Chondrocyte (in vitro differentiated cells): ENCODE measurements at places on chromosomes 16 and 17.

DNA sequence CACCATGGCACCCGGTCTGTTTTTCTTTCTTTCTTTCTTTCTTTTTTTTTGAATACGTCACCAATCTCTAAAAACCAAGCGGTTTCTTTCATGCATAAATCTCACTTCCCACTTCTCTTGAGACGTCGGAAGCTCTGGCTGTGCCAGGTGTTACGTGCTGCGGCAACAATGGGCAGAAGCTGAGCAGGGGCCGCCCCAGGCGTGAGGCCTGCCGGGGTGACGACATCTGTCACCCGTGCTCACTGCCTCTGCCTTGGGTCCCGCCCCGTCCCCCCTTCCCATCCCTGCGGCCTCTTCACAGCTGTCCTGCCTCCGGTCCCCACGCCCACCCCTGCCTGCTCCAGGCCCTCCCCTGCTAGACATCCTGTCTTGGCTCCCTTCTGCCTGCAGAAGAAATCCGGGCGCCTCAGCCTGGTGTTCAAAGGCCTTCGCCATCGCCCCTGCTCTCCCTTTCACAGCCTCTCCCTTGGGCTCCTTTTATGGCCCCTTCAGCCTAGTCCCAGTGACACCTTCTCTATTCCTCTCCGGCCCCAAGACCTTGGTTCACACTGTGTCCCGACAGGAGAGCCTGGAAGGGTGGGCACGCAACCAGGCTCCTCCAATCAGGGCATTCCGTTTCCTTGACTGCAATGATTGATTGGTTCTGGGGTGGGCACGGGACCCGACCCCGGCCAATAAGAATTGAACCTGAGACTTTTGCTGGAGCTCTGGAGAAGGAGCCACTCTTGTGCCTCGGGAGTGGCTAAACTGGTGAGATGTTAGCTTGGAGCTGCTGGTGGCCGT is 4.8 kb downstream of the P2RX1 start:
- DNase-seq: no peak

DNA sequence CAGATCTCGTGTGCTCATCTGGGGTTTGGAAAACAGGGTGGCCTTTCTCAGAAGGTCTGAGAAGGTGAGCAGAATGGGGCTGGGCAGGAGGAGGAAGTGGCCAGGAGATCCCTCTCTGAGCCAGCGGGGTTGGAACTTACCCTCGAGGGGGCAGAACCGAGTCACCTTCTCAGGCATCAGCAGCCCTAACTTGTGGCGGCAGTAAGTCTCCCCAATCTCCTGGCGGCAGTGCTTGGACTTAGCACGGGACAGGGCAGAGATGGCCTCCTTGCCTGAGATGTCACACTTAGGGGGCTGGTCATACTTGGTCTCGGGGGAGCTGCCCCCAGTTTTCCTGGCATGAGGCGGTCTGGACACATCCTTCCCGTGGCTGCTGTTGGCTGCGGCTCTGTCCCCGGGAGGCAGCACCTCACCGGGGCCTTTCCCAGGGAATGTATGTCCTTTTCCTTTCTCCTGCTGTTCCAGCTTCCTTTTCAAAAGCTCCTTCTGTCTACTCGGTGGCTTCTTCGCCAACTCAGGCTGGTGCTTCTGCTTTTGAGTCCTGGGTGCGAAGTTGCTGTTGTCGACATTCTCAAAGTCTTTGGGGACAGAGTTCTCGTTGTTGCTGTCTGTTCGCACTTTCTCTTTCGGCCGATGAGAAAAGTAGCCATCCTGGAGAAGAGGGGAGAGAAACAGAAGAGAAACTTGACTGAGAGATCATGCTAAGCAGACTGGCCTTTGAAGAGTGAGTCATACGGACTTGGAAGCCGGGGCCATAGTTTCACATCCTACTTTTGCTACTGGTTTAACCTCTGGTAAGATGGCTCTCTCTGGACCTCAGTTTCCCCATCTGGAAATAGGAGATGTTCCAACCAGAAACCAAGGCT is 211.7 kb downstream of the XYLT1 start:
- DNase-seq: no peak

GRCh38 chr17:34051046-34051445 is 204.0 kb upstream of the CCL2 start:
- no peak for DNase-seq

DNA sequence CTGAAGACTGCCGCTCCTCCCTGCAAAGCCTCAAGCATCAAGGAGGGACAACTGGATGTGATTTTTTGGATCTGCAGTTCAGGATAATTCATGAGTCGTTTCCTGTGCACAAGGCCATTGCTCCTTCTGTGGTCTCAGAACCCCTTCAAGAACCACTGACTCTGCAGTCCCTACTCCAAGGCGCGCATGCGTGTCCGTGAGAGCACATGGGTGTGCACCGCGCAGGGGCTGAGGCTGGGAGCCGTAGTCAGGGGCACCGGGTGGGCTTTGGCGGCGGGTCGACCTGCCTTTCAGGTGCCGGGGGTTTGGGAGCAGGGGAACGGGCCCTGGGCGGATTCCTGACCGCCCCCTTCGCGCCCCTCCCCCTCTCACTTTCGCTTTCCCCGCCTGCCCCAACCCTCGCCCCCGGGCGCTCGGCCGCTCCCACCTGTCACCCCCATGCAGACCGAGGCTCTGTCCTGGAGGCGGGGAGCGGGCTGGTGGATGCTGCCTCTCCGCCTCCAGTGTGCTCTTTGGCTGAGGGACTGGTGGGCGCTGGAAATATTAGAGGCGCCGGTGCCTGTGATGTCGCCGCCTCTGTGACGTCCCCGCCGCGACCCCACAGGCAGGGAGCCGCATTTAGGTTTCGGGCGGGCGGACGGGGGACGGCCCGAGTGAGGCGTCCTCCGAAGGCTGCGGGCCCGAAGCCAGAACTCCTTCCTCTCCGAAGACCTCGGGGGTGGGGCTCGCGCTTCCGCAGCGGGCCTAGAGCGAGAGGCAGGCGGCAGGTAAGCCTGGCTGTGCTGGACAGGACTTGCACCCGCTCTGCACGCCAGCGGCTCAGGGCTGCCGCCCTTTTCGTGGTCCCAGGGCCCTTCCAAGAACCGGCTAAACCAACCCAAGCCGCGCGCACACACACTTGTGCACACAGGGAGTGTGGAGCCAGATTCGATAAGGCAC is at the start of gene SPATA32:
SPATA32 (minus strand) TSS at position 518 of the 939 bp plus-strand sequence; CDS start at position 440, 78 bp downstream.
- DNase-seq: peak; percentile 94

DNA sequence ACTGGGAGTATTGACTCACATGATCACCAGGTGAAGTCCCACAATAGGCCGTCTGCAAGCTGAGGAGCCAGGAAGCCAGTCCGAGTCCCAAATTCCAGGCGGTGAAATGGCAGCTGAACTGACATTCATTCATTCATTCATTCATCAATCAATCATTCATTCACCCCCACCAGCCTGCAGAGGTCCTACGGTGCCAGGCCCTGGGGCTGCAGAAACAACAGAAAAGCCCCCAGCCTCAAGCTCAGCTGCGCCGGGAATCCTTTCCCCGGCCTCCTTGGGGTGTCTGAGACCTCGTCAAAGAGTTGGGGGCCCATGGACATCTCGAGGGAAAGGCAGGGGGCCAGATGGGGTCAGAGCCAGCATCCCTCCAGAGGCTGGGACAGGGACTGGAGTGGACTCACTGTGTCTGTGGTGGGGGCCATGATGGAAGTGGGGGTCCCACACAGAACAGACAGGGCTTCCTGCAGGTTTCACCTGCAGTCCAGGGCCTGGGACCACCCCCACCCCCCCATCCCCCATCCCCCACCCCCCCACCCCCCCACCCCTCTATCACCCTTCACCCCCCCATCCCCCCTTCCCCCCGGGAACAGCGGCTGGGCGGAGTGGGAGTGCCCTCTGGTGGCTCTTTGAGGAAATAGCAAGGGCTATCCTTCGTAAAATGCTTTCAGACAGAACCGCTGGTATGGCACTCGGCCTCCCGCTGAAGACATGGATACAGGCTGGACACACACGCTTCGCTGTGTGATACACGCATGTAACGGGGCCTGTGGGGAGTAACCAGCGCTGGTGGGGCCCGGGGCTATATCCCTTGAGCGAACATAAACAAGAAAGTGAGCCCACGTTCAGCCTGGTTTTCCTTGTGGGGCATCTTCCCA is 8.5 kb upstream of the ZC3H18 start:
- DNase-seq: no peak

GRCh38 chr16:13062219-13062618 is 160.8 kb downstream of the SHISA9 start:
- DNase-seq: no peak

DNA sequence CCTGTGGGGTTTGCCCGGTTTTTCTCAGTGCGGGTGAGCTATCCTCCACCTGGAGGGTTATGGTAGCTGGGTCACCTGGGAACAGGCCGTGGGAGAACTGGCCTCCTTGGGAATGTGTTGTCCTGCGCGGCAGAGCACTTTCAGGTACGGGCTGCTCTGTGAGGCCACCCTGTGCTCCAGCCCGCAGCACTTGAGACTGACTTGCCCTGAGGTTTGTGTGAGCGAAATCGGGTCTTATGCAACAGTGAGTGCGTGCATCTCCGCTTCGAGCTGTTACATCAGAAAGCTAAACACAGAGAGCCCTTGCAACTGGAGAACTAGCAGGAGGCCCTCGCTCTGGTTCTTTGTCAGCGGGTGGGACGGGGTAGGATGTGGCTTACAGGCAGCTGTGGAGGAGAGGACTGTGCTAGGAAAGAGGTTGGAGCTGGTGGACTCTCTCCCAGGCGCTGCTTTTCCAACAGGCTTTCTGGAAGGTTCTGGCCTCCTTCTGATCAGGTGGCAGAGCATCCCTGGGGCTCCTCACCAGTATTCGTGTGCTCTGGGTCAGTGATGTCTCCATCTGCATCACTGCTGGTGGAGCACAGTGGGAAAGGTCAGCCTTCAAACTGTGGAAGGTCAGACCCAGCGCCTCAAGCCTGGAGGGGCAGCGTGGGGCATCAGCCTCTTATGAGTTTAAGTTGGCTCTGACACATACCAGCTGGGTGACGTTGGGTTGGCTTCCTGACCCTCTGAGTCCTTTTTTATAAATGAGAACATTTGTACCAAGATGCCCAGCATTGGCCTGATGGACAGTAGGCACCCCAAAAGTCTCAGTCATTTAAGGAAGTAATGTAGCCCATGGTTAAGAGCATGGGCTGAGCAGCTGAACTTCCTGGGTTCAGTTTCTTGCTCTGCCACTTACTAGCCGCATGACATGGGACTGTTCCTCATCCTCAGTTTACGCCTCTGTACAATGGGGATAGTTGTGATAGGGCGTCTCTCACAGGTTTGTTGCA is 76.3 kb downstream of the KSR1 start:
- peak; percentile 46 for DNase-seq

- peak; percentile 87 for DNase-seq
These were observed 5.2 kb downstream of the AXIN2 start for GRCh38 chr17:65556014-65556909.

GRCh38 chr17:82287868-82288801 is 14.6 kb upstream of the CSNK1D start:
- no peak for DNase-seq

DNA sequence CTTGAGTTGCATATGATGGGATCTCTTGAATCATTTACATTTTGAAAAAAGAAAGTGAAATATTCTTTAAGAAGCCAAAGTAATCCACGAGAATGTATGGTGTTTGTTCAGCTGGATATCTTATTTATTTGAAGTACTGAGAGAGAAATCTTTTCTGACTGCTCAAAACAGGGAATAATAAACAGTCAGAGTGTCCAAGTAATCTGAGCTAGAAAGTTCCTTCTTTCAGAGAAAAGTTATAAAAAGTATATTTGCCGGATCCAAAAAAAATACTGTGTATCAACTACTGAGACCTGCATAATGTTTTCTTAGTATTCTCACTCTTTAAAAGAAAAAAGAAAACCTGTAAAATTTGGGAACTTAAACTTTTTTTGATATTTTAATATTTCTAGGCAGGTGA is 350.8 kb downstream of the WWOX start:
- no peak for DNase-seq

DNA sequence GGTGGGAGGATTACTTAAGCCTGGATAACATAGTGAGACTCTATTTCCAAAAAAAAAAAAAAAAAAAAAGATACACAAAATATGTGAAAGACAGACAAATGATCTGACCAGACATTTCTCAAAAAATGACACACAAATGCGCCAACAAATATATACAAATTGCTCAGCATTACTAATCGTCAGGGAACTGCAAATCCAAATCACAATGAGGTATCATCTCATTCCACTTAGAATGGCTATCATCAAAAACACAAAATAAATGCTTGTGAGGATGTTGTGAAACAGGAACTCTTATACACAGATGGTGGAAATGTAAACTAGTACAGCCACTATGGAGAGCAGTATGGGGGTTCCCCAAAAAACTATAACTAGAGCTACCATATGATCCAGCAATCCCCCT is 62.4 kb downstream of the STX8 start:
- DNase-seq: no peak

- DNase-seq: no peak
These were observed 22.1 kb downstream of the ZFHX3 start for GRCh38 chr16:73025856-73026210.

- DNase-seq: no peak
These were observed 577 bp downstream of the TTC19 start for GRCh38 chr17:15999974-16000827.

GRCh38 chr17:72338847-72339790 is 218.3 kb downstream of the SOX9 start:
- DNase-seq: no peak

DNA sequence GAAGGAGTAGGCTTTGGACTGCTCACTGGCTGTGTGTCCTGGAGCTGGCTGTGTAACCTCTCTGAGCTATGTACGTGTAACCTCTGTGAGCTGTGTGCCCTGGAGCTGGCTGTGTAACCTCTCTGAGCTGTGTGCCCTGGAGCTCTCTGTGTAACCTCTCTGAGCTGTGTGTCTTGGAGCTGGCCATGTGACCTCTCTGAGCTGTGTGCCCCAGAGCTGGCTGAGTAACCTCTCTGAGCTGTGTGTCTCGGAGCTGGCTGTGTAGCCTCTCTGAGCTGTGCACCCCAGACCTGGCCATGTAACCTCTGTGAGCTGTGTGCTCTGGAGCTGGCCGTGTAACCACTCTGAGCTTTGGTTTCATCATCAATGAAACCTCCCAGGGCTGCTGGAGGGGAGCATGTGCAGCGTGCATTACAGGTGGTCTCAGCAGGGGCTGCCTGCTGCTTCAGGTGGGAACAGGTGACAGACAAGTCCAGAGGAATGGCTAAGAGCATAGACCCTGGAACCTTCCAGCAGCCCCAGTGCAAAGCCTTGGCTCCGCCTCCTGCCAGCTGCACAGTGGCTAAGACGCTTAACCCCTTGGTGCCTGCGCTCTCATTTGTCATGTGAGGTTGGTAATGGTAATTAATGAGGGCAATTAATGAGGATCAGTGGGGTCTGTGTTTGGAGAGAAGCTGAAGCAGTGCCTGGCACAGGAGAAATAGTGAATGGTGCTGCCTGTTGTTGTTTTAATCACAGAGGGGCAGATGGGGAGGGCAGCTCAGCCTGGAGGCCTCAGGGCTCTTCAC is 86.7 kb downstream of the KATNIP start:
- DNase-seq: no peak

DNA sequence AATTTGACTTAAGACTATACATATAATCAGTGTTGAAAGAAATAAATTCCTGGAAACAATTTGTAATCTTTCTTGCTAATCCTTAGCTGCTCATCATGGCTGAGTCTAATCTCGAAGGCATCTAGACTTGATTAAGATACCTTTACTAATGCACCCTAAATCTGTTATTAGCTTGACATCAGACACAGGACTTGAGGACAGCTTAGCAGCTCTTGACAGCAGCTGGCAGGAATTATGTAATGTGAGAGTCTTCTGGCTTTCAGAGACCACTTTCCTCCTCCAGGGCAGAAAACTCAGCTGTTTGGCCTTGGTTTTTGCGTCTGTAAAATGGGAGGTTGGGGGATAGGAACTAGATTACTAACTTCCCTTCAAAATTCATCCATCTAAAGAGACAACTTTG is 7.1 kb upstream of the MPP2 start:
- no peak for DNase-seq

GRCh38 chr17:76307966-76308338 is at the start of gene QRICH2:
TSS of gene QRICH2 (minus strand) at chr17:76308276. CDS start at chr17:76307998, 278 bp downstream.
- no peak for DNase-seq
